Frontal cortex (tissue), 4 donors: ENCODE measurements at places on chromosomes 16 and 17.

DNA sequence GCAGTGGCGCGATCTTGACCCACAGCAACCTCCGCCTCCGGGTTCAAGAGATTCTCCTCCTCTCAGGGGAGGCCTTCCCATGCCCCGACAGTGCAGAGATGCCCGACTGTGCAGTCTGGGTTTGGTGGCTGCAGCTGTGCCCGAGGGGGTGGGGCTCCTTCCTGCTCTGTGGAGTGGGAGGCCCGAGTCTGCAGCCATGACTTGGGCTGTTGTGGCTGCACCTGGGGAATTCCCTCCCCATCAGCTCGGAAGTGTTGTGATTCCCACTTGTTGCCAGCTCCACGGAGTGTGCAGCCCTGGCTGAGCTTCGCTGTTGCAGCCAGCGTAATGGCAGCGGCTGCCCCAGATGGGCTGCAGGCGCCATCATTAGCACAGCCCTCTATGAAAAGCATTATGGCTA lies 66.4 kb upstream of the SMIM36 start:
- DNase-seq, result no peak

GRCh38 chr16:85062845-85063244 lies 35.2 kb downstream of the KIAA0513 start:
- DNase-seq, result no peak

DNA sequence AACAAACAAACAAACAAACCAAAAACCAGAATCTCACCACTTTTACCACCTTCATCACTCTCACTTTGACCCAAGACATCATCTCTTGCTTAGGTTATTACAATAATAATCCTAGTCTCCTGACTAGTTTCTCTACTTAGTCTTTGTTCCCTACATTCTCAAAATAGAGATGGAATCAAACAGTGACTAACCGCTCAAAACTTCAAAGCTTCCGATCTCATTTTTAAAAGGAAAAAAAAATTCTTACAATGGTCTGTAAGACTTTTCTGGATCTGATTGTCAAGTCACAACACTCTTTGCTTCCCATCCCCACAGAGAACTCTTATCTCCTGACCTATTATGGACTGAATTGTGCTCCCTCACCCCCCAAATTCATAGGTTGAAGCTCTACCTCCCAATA lies 60.9 kb downstream of the SPAG9 start:
- DNase-seq, result no peak

- DNase-seq, result no peak
Measured at GRCh38 chr16:27703121-27703520, 153.2 kb downstream of the KATNIP start.

GRCh38 chr16:87671715-87672270 lies 69.5 kb downstream of the JPH3 start:
- DNase-seq, result no peak

DNA sequence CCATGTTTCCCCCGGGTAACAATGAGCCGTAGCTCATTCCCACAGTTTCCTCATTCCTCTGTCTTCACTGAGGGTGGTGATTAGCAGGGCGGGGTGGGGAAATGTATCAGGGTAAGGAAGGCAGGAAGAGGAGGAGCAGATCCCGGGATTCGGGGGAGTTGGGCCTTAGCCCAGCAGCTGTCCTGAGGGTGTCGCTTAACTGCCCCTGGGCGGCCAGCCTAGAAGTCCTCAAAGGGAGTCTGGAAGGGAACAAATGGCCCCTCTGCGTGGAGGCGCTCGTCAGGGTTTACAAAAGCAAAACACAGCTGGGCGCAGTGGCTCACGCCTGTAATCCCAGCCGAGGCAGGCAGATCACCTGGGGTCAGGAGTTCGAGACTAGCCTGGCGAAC lies 14.3 kb downstream of the MLYCD start:
- no peak for DNase-seq

DNA sequence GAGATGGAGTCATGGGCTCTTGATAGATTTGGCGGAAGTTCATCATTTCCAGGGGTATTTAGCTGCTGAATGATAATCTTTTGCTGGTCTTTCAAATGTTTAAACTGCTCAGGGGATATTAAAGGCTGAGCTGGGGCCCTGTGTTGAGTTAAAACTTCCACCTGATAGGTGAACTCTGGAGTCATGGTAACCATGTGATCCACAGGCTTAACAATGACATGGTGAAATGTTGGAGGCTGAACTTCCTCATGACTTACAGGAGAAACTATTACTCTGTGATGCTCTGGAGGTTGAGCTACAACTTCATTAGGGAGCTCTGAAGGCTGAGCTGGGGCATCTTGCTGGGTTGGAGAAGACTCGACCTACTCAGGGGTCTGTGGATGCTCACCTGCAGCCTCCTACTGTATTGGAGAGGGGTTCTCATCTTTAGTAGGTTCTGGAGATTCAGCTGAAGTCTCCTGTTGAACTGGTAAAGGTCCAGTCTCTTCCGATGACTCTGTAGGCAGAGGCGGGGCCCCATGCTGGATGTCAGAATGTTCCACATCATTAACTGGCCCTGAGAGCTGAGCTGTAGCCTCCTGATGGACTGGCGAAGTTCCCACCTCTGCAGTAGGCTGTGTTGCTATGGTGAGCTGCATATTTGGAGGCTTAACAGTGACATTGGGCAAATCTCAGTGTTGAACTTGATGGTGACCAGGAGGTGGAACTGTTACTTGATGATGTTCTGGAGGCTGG lies 24.2 kb downstream of the RDM1 start:
- DNase-seq, result no peak

DNA sequence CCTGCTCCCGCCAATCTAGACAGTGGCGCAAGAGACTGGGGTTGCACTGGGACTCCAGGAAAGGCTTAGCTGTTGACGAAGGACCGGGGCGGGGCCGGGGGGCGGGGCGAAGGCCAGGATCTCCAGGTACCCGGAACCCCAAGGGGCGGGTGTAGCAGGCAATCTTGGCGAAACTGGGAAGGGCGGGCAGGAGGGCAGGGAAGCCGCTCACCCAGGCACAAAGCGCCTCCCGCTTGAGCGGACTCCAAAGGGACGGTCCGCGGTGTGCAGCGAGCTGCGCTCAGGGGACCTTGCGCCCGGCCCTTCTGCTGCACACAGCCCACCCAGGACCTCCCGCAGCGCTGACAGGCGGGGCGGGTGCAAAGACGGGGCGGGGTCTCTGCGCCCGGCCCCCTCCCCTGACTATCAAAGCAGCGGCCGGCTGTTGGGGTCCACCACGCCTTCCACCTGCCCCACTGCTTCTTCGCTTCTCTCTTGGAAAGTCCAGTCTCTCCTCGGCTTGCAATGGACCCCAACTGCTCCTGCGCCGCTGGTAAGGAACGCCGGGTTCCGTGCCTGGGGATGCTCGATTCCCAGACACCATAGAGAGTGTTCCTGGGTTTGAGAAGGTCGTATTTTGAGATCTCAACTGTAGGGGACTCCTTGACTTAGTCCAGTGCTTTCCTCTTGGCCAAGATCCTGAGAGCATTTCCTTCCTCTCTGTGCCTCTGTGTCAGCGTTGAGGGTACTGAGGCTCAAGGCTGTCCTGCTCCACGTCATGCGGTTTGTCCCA lies at the start of gene MT1F:
Gene MT1F (plus strand): TSS at position 405 of the 772 bp plus-strand sequence. CDS start 100 bp downstream, at position 505.
- peak; percentile 58 for DNase-seq

- no peak for DNase-seq
Measured at GRCh38 chr17:33811004-33811760, 443.9 kb upstream of the CCL2 start.

GRCh38 chr17:40354221-40355122 lies 10.1 kb downstream of the GJD3 start:
- DNase-seq, result no peak

DNA sequence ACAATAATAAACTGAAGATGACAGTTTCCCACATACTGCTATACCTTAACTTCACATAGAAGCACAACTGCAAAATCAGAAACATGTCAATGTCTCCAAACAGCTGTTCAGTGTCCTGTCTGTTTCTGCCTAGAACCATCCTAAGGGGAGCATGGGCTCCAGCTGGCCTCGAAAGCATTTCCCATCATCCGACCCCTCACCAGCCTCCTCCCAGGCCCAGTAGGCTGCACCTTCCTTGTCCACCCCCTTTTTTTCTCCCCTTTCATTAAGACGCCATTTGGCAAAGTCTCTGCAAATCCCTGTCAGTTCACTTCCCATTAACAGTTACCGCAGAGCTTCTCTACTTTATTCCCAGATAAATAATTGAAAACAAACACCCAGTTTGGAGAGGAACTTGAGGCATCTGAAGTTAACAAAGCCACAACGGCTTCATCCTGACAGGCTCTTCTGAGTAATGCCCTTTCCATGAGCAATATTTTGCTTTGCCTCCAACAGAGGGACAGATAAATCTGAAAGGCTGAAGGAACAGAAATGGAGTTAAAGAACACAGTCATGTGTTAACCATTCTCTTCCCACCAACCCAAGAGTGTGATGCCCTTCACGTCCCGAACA lies 65.3 kb downstream of the SLC39A11 start:
- DNase-seq, result no peak

- no peak for DNase-seq
Measured at GRCh38 chr16:17134586-17134985, 336.2 kb downstream of the XYLT1 start.

GRCh38 chr17:69326377-69327059 lies 415 bp downstream of the ABCA5 start:
- DNase-seq, result peak; percentile 7

DNA sequence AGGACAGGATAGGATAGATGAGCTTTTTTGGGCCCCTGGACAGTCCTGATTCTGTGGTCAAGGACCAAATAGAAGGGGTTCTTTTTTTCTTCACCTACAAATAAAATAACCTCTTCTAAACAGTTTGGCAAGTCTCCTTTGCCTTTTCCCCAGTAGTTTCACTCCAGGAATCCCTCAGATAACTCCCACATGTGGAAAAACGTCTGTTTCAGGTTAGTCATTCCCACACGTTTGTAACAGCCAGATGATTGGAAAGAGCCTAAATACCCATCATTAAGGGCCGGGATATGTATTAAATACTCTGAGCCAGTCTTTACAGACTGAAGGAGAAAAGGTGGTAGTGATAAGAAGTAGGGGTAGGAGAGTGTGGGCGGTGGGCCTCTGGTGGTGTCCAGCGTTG lies 58.3 kb downstream of the PLD6 start:
- no peak for DNase-seq

GRCh38 chr17:55348749-55349354 lies 72.8 kb downstream of the MMD start:
- peak; percentile 22 for DNase-seq

- no peak for DNase-seq
Measured at GRCh38 chr17:80899402-80900268, 92.0 kb upstream of the CHMP6 start.

DNA sequence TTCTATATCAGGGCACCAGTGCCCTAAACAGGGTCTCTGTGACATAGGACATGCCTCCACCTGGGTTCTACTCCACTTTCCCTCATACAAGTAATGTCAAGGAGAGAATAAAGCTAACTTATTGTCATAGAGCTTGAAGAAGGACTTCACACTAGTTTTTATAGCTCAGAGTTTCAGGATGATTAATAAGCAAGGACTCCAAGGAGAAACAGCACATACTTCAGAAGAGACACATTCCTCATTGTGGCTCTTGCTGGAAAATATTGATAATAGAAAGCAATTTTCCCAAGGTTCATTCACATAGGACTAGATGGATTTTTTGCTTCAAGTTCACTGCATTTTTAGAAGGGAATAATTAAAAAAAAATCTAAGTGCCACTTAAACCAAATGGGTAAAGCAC lies 133.3 kb downstream of the CA10 start:
- no peak for DNase-seq

- DNase-seq, result no peak
Measured at GRCh38 chr17:70013911-70014310, 61.1 kb upstream of the KCNJ16 start.

- no peak for DNase-seq
Measured at GRCh38 chr17:8354236-8354635, 14.6 kb downstream of the ODF4 start.

- DNase-seq, result no peak
Measured at GRCh38 chr17:50162466-50163254, 3.1 kb upstream of the SGCA start.

- no peak for DNase-seq
Measured at GRCh38 chr17:56099649-56100048, 53.6 kb upstream of the ANKFN1 start.

GRCh38 chr17:60678118-60678444 lies 430 bp downstream of the BCAS3 start:
- DNase-seq, result no peak

- no peak for DNase-seq
Measured at GRCh38 chr17:64153565-64154312, 23.8 kb upstream of the ERN1 start.

GRCh38 chr17:57663326-57664070 lies 81.6 kb downstream of the CCDC182 start:
- no peak for DNase-seq

DNA sequence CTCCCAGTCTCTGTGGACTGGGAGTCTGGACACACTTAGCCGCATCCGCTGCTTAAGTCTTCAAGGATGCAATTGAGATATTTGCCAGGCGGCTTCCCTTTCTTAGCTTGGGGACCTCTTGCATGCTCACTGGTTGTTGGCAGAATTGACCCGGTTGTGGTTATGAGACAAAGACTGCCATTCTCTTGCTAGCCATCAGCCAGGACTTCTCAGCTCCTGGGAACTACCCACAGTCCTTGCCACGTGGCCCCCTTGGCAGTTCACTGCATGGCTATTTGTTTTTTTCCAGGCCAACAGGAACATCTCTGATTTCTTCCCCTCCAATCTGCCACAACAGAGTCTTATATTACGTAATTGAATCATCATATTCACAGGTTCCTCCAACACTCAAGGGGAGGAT lies 25.5 kb downstream of the CACNG4 start:
- no peak for DNase-seq

DNA sequence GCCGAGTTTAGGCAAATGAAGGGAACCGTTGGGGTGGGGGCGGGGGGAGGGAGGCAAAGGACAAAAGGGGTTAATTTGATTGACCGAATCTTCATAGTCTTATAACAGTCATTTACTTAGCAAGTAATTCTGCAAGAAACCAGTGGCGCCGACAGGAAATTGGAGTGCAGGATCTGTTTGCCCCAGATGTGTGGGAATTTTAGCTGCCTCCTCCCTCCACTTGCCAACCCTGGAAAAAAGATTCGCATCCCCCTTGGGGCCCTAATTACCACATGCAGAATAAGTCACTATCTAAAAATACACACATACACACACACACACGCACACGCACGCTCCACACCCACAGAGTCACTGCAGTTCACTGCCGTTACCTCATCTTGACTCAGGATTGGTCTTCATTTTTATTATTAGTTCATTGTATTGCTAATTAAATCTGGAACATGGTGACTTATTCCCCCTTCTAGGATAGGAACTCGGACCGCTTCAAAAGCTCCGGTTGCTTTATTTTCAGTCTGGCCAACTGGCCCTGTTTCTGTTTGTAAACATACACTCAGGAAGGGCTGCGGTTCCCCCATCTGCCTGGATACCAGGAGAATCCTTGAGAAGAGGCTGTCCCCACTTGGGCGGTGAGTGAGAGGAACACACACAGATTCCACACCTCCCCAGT lies 241.6 kb upstream of the SALL1 start:
- no peak for DNase-seq

GRCh38 chr16:9002042-9002441 lies 38.3 kb upstream of the USP7 start:
- DNase-seq, result no peak

GRCh38 chr17:15884731-15885130 lies 60.2 kb upstream of the ADORA2B start:
- DNase-seq, result no peak

GRCh38 chr16:2015117-2015946 lies 4.3 kb upstream of the NPW start:
- DNase-seq, result no peak

GRCh38 chr16:71205482-71206131 lies 24.9 kb downstream of the HYDIN start:
- DNase-seq, result no peak
